SJCRH30 (cell line): ENCODE measurements at places on chromosomes 7 and 10. TPM values are rescaled to one million over a fixed set of nuclear protein-coding genes. Genes with fewer than 3 reads are reported as not detected.

DNA sequence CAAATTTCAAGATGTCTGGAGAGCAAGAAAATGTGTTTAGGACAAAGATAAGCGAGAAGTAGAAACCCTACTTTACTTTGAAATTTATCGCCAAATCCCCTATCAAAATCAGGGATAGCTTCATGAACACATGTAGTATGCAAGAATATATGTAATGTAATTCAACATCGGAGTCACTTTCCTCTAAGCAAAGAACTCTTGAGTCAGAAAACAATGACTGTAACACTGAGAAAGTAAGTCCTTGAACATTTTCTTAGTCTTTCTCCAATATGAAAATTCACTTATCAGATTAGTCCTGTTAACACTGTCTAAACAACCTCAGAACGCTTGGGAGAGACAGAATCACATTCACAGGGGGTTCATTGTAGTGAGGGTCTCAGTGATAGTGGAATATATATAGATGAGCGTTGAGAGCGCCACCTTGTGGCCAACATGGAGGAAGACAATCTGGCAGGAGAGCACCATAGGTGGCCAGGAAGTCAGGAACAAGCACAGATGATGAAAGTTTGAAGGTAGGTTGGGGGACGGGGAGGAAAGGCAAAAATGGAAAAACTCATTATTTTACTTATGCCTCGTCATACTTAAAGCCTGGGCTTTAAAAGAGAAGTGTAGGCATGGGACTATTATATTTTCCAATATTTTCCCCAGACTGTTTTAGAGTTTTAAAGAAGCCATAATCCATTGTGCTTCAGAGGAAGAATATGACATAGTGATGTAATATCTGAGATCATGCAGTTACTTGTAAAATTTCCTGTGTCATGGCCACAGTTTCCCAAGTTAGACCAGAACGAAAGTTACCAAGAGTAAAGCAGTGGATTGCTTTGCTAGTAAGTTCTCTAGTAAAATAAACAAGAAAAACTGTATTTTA lies 115.5 kb upstream of the GNAI1 start:
- peak; percentile 86 for DNase-seq

DNA sequence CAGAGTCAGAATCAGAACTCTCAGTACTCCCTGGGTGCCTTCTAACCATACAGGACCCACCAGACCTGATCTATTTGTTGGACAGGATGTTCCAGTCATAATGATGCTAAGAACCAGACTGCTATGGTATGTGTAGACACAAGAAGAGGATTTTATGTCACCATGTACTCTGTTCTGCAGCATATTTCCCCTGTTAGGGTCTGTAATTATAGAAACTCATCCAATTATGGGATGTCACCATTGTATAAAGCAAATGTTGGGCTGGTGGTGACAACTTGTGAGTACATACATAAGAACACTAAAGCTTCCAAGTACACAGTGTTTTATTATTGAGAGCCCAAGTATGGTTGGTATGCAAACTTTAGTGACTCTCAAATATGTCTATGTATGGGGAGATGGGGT lies 67.1 kb upstream of the AGBL3 start:
- DNase-seq: no peak

GRCh38 chr10:36256166-36256565 lies 614.1 kb upstream of the FZD8 start:
- peak; percentile 22 for DNase-seq

DNA sequence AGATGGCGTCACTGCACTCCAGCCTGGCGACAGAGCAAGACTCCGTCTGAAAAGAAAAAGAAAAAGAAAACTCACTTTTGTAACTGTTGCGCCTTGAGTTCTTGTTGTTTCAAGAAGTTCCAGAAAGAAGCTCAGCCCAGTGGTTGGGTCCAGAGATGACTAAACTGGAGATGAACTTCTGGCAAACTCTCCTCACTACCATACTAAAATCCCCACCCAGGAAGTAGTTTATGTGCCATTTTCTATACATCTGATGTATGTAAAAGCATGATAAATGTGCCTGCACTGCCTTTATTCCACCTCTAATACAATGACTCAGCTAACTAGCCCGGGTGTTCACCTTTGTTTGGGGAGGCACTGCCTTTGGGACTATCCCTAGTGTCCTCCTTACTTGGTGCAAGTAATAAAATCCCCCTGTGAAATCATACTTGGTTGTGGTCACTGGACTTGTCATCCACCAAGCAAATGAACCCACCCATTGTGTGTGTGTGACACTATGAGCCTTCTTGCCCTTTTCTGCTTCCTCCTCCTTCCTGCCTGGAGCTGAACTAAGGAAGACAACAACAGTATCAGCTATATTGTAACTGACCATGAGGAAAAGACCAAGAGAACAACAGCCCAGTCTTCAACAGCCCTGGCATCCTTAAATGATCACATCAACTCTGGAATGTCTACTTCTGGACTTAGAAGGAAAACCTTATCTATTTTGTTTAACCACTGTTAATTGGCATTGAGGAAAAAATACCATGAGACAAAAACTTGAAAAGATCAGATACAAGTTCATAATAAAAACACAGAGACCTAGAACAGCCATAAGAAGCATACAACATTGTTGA lies 33.6 kb downstream of the JMJD1C start:
- DNase-seq: no peak

Gene SEMA3D
- total RNA-seq: 4.7 and 5.5 TPM in 2 replicates

Gene CALN1
- total RNA-seq: 0.02 TPM in 1 of 2 replicates, not detected in the other

Gene CLDN3
- total RNA-seq: not detected in 2 replicates
